GM23338 (cell line): ENCODE measurements at places on chromosomes 5 and 9. TPM values are rescaled to one million over a fixed set of nuclear protein-coding genes. Genes with fewer than 3 reads are reported as not detected.

ARHGEF39 gene
- 25.2 and 31.0 TPM in 2 replicates for polyA plus RNA-seq

ZNF618 gene
- polyA plus RNA-seq, result 10.3 and 12.1 TPM in 2 replicates

TEX48 gene
- not detected in 2 replicates for polyA plus RNA-seq

WNT8A gene
- polyA plus RNA-seq, result not detected in 2 replicates

PCDH12 gene
- 0.29 and 0.33 TPM in 2 replicates for polyA plus RNA-seq

MYO10 gene
- polyA plus RNA-seq, result 276 TPM in 2 replicates

PCDHGB6 gene
- polyA plus RNA-seq, result 1.6 and 2.8 TPM in 2 replicates

ENHO gene
- polyA plus RNA-seq, result 17.5 and 19.7 TPM in 2 replicates

MLANA gene
- polyA plus RNA-seq, result 0.38 TPM in 1 of 2 replicates, not detected in the other

N4BP3 gene
- polyA plus RNA-seq, result 9.8 and 10.9 TPM in 2 replicates

CSNK1A1 gene
- polyA plus RNA-seq, result 110 and 114 TPM in 2 replicates

PRR16 gene
- polyA plus RNA-seq, result 0.64 and 1.7 TPM in 2 replicates
